ENCODE measurements at places on chromosomes 1 and 21.

- H3K4me3 ChIP-seq: no peak overlapping the region
- no peak overlapping the region for H3K27ac ChIP-seq
- H3K36me3 ChIP-seq: peaks cover 65% of the 10 kb centered on the region
Measured at GRCh38 chr1:12276225-12276624, 46.4 kb downstream of the VPS13D start.

DNA sequence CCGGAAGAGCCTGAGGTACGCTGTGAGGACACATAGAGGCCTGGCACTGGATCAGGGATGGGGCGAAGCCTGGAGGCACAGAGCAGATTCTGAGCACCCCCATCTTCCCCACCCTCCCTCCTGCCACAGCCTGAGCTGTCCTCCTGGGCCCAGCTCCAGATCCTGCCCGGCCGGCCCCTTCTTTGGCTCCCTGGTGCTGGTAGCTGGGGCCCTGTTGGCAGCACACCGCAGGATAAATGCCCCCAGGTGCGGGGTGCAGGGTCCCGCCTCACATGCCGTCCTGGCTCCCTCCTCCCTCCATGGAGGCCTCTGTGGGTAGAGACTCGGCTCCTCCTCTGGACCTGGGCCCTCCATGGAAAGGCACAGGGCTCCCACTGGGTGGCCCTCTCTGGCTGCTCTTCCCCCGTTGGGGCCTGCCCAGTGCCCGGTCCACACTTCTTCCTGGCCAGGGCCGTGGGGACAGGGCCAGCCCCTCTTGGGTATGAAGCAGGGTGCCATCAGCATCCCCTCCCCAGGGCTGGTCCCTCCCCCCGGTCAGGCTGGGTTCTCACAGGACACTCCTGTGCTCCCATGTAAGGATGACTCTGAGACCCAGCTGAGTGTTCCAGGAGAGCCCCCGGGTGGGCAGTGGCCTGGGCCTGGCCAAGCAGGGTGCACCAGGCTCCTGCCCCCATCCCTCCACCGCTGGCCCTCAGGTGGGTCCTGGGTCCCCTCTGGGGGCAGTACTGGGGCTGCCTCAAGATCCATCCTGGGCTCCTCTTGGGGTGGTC is 1.1 kb upstream of the OBSCN start:
- no peaks in the 10 kb centered on the region for H3K27me3 ChIP-seq
- no peak overlapping the region for H3K4me3 ChIP-seq
- H3K36me3 ChIP-seq: no peaks in the 10 kb centered on the region
- H3K27ac ChIP-seq: no peak overlapping the region
- no peaks in the 10 kb centered on the region for H3K4me1 ChIP-seq

- H3K36me3 ChIP-seq: no peaks in the 10 kb centered on the region
- no peak overlapping the region for H3K27ac ChIP-seq
- no peaks in the 10 kb centered on the region for H3K27me3 ChIP-seq
- no peaks in the 10 kb centered on the region for H3K4me1 ChIP-seq
Measured at GRCh38 chr1:184632415-184633175, 122.1 kb downstream of the EDEM3 start.

- no peaks in the 10 kb centered on the region for H3K27me3 ChIP-seq
- no peak overlapping the region for H3K4me3 ChIP-seq
- H3K27ac ChIP-seq: no peak overlapping the region
- H3K4me1 ChIP-seq: no peaks in the 10 kb centered on the region
- H3K36me3 ChIP-seq: peaks cover 35% of the 10 kb centered on the region
Measured at GRCh38 chr1:153768316-153769181, 6.7 kb upstream of the SLC27A3 start.

DNA sequence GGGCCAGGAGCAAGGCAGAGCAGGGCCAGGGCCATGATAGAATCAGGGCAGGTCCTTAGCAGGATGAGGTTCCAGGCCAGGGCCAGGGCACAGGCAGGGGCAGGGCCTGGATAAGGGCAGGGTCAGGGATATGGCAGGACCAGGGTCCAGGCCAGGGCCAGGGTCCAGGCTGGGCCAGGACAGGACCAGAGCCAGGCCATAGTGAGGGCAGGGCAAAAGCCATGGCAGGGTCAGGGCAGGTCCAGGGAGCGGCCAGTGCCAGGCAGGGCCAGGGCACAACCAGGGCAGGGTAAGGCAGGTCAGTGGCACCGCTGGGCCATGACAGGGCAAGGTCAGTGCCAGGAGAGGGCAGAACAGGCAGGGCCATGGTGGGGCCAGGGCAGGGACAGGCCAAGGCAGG is 152.2 kb downstream of the LIPI start:
- H3K4me3 ChIP-seq: no peak overlapping the region
- H3K27me3 ChIP-seq: no peaks in the 10 kb centered on the region
- no peak overlapping the region for H3K27ac ChIP-seq
- H3K36me3 ChIP-seq: no peaks in the 10 kb centered on the region

GRCh38 chr1:67084765-67085318 is 30.9 kb upstream of the SLC35D1 start:
- H3K27me3 ChIP-seq: no peaks in the 10 kb centered on the region
- no peak overlapping the region for H3K27ac ChIP-seq
- no peak overlapping the region for H3K4me3 ChIP-seq
- H3K36me3 ChIP-seq: no peaks in the 10 kb centered on the region
- no peak for DNase-seq

Data from CD4-positive, alpha-beta memory T cell (primary cell).